Kidney (tissue), 22 donors: ENCODE measurements at places on chromosomes 6 and 20. TPM values are rescaled to one million over a fixed set of nuclear protein-coding genes. Genes with fewer than 3 reads are reported as not detected.
A peak's percentile ranks its signal among the peaks of the same experiment; 100 is the strongest.

GRCh38 chr6:34018961-34019606 lies 126.8 kb downstream of the GRM4 start:
- no peak overlapping the region for H3K4me3 ChIP-seq
- no peak overlapping the region for H3K27ac ChIP-seq
- DNase-seq: no peak

DNA sequence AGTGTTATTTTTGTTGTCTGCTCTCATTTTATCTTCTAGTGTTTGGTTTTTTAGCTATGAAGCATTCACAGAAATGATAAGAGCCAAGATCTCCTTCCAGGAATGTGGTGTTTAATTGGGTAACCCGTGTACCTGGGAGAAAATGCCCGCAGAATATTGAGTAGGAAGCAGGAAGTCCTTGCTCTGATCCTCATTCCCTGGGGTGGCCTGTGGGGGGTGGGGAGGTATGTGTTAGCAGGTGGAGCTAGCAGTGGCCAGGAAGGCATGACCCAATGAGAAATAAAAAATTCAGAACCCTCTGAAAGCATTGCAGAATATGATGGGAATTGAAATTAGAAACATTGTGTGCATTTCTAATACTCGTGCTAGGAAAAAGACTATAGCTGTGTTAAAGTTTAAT lies 100.8 kb downstream of the DTD1 start:
- H3K36me3 ChIP-seq: no peaks in the 10 kb centered on the region
- H3K4me1 ChIP-seq: no peaks in the 10 kb centered on the region
- no peak overlapping the region for H3K27ac ChIP-seq
- H3K4me3 ChIP-seq: no peak overlapping the region

DNA sequence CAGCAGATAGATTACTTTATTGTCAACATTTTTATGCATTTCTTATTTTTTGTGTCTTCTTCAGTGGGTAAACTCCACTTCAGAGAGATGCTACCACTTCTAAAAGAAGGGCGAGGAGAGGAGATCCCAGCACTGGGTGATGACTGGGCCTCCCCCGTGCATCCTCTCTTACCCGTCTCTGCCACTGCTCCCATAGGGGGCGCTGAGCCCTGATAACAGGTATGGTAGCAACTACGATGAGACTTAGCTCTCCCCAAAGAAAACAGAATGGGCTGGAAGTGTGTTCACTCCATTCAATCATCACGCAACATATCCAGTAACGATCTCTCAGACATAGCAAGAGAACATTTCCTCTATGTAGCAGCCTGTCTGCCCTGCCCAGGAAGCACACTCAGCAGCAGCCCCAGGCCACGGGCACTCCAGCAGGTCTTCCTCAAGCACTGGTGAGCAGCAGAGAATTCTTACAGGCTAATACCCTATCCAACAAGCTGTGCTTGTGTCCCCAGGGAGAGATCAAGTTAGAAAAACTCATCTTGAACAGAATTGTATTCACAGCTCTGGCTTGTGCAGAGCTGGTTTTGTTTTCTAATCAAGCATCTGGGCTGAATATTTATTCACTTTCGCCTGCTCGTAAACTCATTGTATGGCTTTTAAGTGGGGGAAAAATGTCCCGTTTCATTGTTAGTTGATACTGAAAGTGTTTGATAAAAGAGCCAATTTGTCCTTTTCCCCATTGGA lies 533.1 kb upstream of the CDH4 start:
- no peak for DNase-seq

GRCh38 chr6:115583290-115583689 lies 477.4 kb downstream of the FRK start:
- H3K36me3 ChIP-seq: no peaks in the 10 kb centered on the region
- no peaks in the 10 kb centered on the region for H3K4me1 ChIP-seq
- DNase-seq: no peak

- H3K4me3 ChIP-seq: no peak overlapping the region
- no peaks in the 10 kb centered on the region for H3K36me3 ChIP-seq
- H3K27me3 ChIP-seq: no peaks in the 10 kb centered on the region
- no peaks in the 10 kb centered on the region for H3K4me1 ChIP-seq
- H3K27ac ChIP-seq: no peak overlapping the region
- peak; percentile 20 for DNase-seq
Measured at GRCh38 chr6:36334832-36335459, 1.7 kb downstream of the BNIP5 start.

- H3K27ac ChIP-seq: no peak overlapping the region
- H3K27me3 ChIP-seq: no peaks in the 10 kb centered on the region
- H3K36me3 ChIP-seq: peaks cover 4% of the 10 kb centered on the region
- no peak for DNase-seq
- peaks cover 14% of the 10 kb centered on the region for H3K4me1 ChIP-seq
Measured at GRCh38 chr20:47305667-47306066, 50.8 kb downstream of the ZMYND8 start.

DNA sequence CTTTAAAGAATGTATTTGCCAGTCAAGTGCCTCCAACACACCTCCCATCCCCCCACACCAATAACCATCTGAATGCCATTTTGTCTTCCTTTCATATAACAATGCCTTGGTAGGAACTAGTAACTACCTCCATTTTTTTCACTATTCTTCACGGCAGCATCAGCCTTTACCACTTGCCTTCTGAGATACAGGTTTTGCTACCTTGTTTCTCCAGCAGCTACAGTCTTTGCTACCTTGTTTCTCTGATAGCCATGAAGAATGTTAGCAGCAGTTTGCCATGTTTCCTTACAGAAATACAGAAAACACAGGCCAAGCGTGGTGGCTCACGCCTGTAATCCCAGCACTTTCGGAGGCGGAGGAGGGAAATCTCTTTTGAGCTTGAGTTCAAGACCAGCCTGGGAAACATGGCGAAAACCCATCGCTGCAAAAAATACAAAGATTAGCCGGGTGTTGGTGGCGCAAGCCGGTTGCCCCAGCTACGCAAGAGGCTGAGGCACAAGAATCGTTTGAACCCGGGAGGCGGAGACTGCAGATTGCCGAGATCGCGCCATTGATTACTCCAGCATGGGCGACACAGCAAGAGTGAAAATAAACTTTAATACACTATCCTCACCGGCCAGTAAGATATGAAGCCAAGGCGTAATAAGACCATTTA lies 100.9 kb downstream of the HFE start:
- H3K27ac ChIP-seq: peak overlapping the region; percentile 93
- peak overlapping the region; percentile 78 for H3K4me3 ChIP-seq
- H3K27me3 ChIP-seq: no peaks in the 10 kb centered on the region
- H3K4me1 ChIP-seq: peaks cover 2% of the 10 kb centered on the region
- DNase-seq: peak; percentile 63

Gene CTSZ
- 234 TPM for polyA plus RNA-seq
